ENCODE measurements at places on chromosomes 11 and 22. TPM values are rescaled to one million over a fixed set of nuclear protein-coding genes. Genes with fewer than 3 reads are reported as not detected.

The CDCA5 gene
- 94.9 TPM for total RNA-seq

The FGF4 gene
- not detected for total RNA-seq

The ALKBH3 gene
- total RNA-seq = 51.1 TPM

The HTR3A gene
- not detected for total RNA-seq

The PATE1 gene
- not detected for total RNA-seq

The APOBEC3G gene
- total RNA-seq = 158 TPM

The ANKRD13D gene
- 84.9 TPM for total RNA-seq

The CNGA4 gene
- not detected for total RNA-seq

The PRG3 gene
- not detected for total RNA-seq

The RAB3IL1 gene
- 0.28 TPM for total RNA-seq

The SCN4B gene
- 0.26 TPM for total RNA-seq

The MUC5AC gene
- total RNA-seq = not detected

- H3K4me3 ChIP-seq = no peak overlapping the region
- H3K27me3 ChIP-seq = no peaks in the 10 kb centered on the region
- H3K27ac ChIP-seq = no peak overlapping the region
- no peak for DNase-seq
- H3K4me1 ChIP-seq = no peaks in the 10 kb centered on the region
- no peaks in the 10 kb centered on the region for H3K36me3 ChIP-seq
These were observed 2.2 kb downstream of the HTR3A start for GRCh38 chr11:113977071-113977490.

GRCh38 chr11:130831506-130831905 lies 84.8 kb downstream of the SNX19 start:
- DNase-seq = no peak
- no peaks in the 10 kb centered on the region for H3K36me3 ChIP-seq
- no peaks in the 10 kb centered on the region for H3K27me3 ChIP-seq
- no peaks in the 10 kb centered on the region for H3K4me1 ChIP-seq

- H3K27me3 ChIP-seq = no peaks in the 10 kb centered on the region
- H3K4me3 ChIP-seq = no peak overlapping the region
- H3K4me1 ChIP-seq = no peaks in the 10 kb centered on the region
- H3K27ac ChIP-seq = no peak overlapping the region
- H3K36me3 ChIP-seq = no peaks in the 10 kb centered on the region
- no peak for DNase-seq
These were observed 62.7 kb upstream of the AMOTL1 start for GRCh38 chr11:94705419-94705818.

- no peak overlapping the region for H3K4me3 ChIP-seq
- H3K27me3 ChIP-seq = no peaks in the 10 kb centered on the region
- no peak overlapping the region for H3K27ac ChIP-seq
- H3K4me1 ChIP-seq = no peaks in the 10 kb centered on the region
- peaks cover 32% of the 10 kb centered on the region for H3K36me3 ChIP-seq
- peak; percentile 53 for DNase-seq
These were observed 8.5 kb downstream of the ACAD8 start for GRCh38 chr11:134261626-134262488.

DNA sequence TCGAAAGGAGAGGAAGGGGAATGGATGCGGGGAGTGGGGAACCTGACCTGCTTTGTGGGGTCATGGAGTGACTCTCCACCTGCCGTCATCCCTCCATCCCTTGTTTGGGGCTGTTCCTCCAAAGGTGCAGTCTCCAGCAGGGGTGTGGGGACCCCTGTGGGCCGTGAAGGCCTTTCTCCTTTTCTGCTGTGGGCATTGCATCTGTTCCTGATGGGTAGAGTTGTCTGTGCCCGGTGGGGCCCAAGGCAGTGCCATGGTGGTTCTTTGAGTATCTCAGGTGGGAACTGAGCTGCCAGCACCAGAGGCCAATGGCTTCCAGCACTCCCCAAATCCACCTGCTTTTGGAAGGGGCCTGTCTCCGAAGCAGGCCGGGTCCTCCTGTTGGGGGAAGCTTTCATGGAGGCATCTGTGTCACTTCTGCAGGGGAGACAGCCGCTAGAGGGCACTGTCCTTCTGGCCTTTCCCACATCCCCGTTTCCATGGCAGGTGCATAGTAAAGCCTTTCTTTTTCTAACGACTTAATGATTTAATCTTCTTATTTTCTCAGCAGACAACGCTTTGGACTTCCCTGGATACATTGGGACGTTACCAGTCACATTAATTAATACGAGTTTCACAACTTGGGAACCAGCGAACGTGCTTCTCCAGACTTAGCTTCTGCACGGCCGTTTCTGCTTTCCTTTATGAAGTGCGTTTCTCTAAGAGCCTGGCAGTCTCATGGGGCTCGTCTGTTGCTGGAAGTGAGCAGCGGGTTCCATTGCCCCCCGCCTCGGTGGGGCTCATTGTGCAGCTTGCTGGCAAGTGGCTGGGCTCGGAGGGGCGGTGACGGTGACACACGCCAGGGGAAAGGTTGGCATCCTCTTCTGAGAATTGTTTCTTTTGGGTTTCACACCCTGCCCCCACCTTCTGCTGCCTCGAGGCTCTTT lies 57.1 kb downstream of the PARVB start:
- no peaks in the 10 kb centered on the region for H3K36me3 ChIP-seq
- no peaks in the 10 kb centered on the region for H3K27me3 ChIP-seq
- no peak overlapping the region for H3K4me3 ChIP-seq

GRCh38 chr11:84215672-84216071 lies 929.5 kb upstream of the CCDC90B start:
- H3K27me3 ChIP-seq = no peaks in the 10 kb centered on the region
- no peak for DNase-seq
- no peaks in the 10 kb centered on the region for H3K4me1 ChIP-seq
- no peaks in the 10 kb centered on the region for H3K36me3 ChIP-seq

GRCh38 chr22:21702700-21703683 lies 32.6 kb downstream of the YPEL1 start:
- no peak for DNase-seq
- no peak overlapping the region for H3K4me3 ChIP-seq
- H3K36me3 ChIP-seq = peaks cover 8% of the 10 kb centered on the region
- peaks cover 6% of the 10 kb centered on the region for H3K4me1 ChIP-seq
- H3K27ac ChIP-seq = no peak overlapping the region
- no peaks in the 10 kb centered on the region for H3K27me3 ChIP-seq

GRCh38 chr22:45975164-45976161 lies 1.5 kb downstream of the WNT7B start:
- no peak for DNase-seq
- no peaks in the 10 kb centered on the region for H3K36me3 ChIP-seq
- no peak overlapping the region for H3K4me3 ChIP-seq
- H3K27me3 ChIP-seq = peaks cover 33% of the 10 kb centered on the region

- H3K27me3 ChIP-seq = no peaks in the 10 kb centered on the region
- H3K4me1 ChIP-seq = peaks cover 50% of the 10 kb centered on the region
- no peak for DNase-seq
- H3K36me3 ChIP-seq = no peaks in the 10 kb centered on the region
These were observed 106.2 kb downstream of the ABTB2 start for GRCh38 chr11:34251589-34251980.

GRCh38 chr11:68383976-68384501 lies 71.6 kb downstream of the LRP5 start:
- DNase-seq = peak; percentile 52
- H3K36me3 ChIP-seq = no peaks in the 10 kb centered on the region
- H3K4me3 ChIP-seq = no peak overlapping the region
- H3K27ac ChIP-seq = no peak overlapping the region

GRCh38 chr22:30238136-30238535 lies 8.4 kb downstream of the LIF start:
- H3K4me1 ChIP-seq = no peaks in the 10 kb centered on the region
- no peak overlapping the region for H3K4me3 ChIP-seq
- H3K27ac ChIP-seq = no peak overlapping the region
- H3K27me3 ChIP-seq = no peaks in the 10 kb centered on the region
- H3K36me3 ChIP-seq = no peaks in the 10 kb centered on the region
- no peak for DNase-seq

- H3K27me3 ChIP-seq = no peaks in the 10 kb centered on the region
- no peak within 1 kb of the TSS for H3K4me3 ChIP-seq
- no peaks in the 10 kb centered on the region for H3K36me3 ChIP-seq
These were observed at the start of gene IL18 for GRCh38 chr11:112163875-112164685. Gene IL18 (minus strand): TSS chr11:112164094. CDS start chr11:112155053, 9,041 bp downstream.

DNA sequence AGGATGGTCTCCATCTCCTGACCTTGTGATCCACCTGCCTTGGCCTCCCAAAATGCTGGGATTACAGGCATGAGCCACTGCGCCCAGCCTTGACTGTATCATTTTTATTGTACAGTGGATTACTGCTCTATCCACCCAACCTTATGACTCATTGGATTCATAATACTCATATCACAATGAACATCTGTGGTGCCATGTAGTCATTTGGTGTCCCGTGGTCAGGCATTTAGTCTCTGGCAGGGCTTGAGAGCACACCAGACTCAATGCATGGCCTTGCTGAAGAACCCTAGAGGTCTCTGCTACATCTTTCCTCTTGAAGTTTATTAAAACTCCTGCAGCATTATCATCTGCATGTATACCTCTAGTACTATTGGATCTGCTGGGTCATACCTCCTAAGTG lies 98.0 kb upstream of the LDLRAD3 start:
- peaks cover 7% of the 10 kb centered on the region for H3K27me3 ChIP-seq
- H3K36me3 ChIP-seq = no peaks in the 10 kb centered on the region
- no peaks in the 10 kb centered on the region for H3K4me1 ChIP-seq
- no peak overlapping the region for H3K27ac ChIP-seq

DNA sequence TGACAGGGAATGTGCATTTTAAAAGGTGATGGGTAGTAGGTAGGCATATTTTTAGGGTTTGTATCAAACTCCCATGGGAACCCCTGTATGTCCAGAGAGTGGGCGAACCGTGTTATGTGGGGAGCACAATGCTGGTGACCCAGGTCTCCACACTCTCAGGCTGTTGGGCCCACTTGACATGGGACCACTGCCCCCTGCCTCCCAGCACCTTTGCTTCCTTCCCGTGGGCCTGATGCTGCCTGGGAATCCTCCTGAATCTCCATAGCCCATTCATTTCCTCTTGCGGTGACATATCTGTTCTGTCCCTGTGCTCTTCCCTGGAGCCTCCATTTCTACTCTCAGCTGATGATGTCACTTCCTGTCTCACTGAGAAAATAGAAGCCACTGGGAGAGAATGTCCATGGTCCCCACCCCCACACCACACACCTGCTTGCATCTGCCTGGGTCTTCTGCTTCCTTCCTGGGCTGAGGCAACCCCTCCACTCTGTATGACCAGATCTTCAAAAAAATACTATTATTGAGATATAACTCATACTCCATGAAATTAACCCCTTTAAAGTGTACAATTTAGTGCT lies 55.8 kb upstream of the THY1 start:
- no peaks in the 10 kb centered on the region for H3K4me1 ChIP-seq
- peaks cover 5% of the 10 kb centered on the region for H3K27me3 ChIP-seq
- no peak overlapping the region for H3K4me3 ChIP-seq
- no peak for DNase-seq
- H3K27ac ChIP-seq = no peak overlapping the region

DNA sequence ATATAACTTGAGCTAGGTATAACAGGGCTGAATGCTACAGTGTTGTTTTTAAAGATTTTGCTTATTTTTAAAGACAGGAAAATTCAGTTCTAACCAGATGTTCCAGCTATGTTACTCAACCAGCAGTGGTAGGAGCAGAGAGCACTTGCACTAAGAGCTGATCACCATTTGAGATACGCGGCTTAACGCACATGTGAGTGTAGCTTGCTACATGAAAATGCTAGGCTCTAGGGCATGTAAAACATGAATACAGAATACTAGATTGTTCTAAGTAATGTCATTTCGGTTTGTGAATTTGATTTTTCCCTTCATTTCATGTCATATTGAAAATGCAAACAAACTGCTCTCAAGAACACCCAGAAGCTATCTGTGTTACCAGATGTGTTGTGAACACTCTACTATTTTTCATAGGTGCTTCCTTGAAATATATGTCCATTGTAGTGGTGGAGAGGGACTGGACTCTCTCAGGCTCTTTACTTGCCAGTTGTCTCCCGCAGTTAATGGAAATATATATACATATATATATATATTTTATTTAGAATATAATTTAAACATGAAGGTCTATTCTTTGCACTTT lies 10.8 kb upstream of the TECTA start:
- no peaks in the 10 kb centered on the region for H3K36me3 ChIP-seq
- H3K4me3 ChIP-seq = no peak overlapping the region
- H3K4me1 ChIP-seq = no peaks in the 10 kb centered on the region
- no peak for DNase-seq

DNA sequence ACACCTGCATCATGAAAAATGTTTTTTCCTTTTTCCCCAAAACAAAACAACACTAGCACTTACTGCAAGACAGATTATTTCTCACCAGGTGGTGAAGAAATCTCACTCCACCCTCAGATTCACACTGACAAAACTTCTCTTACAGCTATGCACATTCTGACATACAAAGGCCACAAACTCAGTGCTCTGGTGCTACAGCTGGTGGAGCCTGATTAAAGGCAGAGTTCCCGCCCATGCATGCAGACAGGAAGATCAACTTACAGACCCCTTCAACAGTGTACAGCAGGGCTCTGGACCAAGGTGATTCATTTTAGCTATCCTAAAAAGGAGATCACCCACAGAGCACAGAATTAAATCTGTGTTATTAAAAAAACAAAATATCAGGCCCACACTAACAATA lies 112.6 kb downstream of the CADM1 start:
- H3K27ac ChIP-seq = no peak overlapping the region
- H3K4me1 ChIP-seq = no peaks in the 10 kb centered on the region
- H3K27me3 ChIP-seq = no peaks in the 10 kb centered on the region
- H3K36me3 ChIP-seq = no peaks in the 10 kb centered on the region
- H3K4me3 ChIP-seq = no peak overlapping the region
- no peak for DNase-seq

GRCh38 chr22:49929211-49929979 lies 11.0 kb downstream of the CRELD2 start:
- no peak overlapping the region for H3K27ac ChIP-seq
- H3K36me3 ChIP-seq = no peaks in the 10 kb centered on the region
- H3K4me1 ChIP-seq = peaks cover 41% of the 10 kb centered on the region
- H3K27me3 ChIP-seq = no peaks in the 10 kb centered on the region
- peak; percentile 75 for DNase-seq
- no peak overlapping the region for H3K4me3 ChIP-seq

DNA sequence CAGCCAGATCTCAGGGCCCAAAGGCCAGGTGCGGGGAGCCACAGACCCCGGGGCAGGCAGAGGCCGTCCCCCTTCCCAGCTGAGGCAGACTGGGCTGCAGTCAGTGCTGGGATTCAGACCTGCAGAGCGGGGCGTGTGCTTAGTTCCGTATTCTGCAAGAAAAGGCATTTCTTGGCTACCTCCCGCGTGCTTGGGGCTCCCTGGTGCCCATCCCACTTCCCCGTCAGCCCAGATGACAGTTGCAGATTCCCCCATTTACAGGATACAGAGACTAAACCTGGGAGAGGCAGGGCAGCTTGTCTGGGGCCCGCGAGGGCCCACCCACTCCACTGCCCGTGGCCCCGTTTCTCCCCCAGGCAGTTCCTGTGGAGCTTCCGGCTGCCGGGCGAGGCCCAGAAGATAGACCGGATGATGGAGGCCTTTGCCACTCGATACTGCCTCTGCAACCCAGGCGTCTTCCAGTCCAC lies 18.3 kb downstream of the CYTH4 start:
- H3K36me3 ChIP-seq = peaks cover 58% of the 10 kb centered on the region
- H3K4me3 ChIP-seq = peak overlapping the region; percentile 32
- H3K27me3 ChIP-seq = no peaks in the 10 kb centered on the region
- H3K27ac ChIP-seq = peak overlapping the region; percentile 12
- peaks cover 80% of the 10 kb centered on the region for H3K4me1 ChIP-seq
